ENCODE measurements at places on chromosomes 1 and 21.

DNA sequence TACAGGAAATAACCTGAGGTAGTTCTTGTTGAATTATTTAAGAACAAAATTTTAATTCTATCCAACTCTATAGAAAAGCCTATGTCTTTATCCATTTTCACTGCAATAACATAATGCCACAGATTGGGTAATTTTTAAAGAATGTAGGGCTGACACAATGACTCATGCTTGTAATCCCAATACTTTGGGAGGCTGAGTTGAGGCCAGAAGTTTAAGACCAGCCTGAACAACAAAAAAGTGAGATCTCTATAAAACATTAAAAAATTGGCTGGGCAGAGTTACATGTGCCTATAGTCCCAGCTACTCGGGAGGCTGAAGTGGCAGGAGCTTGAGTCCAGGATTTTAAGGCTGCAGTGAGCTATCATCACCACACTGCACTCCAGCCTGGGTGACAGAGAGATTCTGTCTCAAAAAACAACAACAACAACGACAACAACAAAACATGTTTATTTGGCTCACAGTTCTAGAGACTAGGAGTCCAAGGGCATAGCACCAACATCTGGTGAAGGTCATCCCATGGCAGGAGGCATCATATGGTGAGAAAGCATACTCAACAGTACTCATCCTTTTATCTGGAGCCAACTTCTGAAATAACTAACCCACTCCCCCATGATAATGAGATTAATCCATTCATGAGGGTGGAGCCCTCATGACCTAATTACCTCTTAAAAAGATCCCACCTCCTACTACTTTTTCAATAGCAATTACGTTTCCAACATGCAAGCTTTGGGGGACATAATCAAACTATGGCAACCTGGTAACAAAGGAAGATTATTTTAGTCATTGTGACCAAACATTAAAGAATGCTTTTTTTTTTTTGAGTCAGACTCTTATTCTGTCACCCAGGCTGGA lies 59.6 kb downstream of the ABL2 start:
- DNase-seq = no peak

GRCh38 chr1:110207831-110208230 lies 2.3 kb upstream of the KCNC4 start:
- no peak for DNase-seq

- no peak for DNase-seq
These were observed 55.7 kb downstream of the HLCS start for GRCh38 chr21:36910581-36911307.

GRCh38 chr1:45348609-45348965 lies 8.3 kb upstream of the MUTYH start:
- no peak for DNase-seq

DNA sequence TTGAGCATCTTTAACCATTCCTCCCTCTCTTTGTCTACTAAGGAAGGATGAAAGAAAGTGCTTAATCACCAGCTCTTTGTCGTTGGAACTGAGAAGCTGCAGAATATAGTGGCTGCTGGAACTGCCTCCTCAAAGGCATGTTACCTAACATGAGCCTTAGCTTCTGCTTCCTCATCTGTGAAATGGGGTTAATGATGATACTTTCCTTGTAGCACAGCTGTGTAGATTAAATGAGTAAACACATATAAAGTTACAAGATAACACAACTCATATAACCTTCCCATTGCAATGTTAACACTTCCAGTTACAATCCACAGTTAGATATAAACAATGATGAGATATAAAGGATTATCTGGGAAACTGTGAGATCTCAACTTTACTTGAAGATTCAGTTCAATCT lies 48.4 kb upstream of the ZNF326 start:
- DNase-seq = no peak

- DNase-seq = no peak
These were observed 30.0 kb upstream of the UBE2U start for GRCh38 chr1:64173336-64173940.

DNA sequence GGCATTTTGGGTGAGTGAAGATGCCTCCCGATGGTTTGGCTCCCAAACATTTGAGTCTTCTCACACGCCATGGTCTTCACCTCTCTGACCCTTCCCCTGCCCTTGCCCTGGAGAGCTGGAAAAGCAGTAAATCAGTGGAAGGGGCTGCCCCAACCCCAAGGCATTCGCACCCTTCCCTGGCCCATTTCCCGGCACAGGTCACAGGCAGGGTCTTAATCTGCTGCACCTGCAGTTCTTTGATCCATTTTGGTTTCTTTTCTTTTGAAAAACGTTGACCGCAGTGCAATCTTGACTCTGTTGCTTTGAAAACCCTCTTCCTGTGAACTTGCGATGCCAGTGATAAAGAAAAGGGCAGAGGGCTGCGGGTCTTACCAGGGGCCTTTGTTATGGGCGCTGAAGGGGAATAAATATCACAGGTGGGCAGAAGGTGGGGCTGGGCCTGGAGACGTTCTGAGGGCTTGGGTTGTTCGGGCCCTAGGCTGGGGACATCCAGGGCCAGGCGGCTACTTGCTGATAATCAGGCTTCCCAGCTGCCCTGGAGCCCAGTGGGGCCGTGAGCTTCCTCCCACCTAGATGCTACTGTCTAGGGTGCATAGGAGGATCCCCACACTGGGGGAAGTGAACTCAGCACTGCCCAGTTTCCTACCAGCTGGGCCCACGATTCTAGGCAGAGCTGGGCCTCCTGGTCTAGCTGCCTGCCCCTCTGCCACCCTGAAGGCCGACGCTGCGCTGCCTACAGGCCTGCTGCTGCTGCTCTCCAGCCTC lies 38.6 kb upstream of the EPS8L3 start:
- DNase-seq = no peak

DNA sequence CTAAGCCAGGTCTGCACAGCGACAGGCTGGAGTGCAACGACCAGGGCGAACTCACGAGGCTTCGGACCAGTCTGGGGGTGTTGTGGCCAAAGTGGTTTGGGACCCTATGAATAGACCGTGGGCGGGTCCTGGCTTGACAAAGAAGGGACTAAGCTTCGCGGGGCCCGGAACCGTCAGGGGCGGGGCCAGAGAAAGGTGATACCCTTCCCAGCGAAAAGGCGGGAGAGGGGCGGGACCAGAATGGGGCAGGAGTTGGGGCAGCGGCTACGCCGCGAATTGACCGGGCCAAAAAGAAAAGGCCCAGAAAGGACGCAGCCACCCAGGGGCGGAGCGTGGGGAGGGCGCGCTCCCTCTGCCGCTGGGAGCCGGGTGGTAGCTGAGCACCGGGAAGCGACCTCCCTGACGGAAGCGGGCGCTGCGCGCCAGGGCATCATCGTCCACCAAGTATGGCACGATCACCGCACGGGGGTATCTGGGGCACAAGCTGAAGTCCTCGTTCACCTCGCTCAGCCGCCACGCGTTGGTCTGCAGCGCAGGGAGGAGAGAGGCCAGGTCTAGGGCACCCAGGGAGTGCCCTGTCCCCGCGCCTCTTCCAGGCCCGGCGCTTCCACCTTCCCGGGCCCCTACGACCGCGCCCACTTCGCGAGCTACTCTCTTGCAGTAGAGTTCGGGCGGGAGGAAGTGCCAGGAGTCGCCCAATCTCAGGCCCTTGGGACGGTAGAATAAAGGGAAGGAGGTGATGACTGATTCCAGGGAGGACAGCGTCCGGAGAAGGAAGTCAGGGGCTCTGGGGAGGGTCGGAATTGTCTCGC lies 6.7 kb upstream of the FAM167B start:
- DNase-seq = no peak

- DNase-seq = no peak
These were observed 22.2 kb upstream of the ABL2 start for GRCh38 chr1:179251675-179252074.

DNA sequence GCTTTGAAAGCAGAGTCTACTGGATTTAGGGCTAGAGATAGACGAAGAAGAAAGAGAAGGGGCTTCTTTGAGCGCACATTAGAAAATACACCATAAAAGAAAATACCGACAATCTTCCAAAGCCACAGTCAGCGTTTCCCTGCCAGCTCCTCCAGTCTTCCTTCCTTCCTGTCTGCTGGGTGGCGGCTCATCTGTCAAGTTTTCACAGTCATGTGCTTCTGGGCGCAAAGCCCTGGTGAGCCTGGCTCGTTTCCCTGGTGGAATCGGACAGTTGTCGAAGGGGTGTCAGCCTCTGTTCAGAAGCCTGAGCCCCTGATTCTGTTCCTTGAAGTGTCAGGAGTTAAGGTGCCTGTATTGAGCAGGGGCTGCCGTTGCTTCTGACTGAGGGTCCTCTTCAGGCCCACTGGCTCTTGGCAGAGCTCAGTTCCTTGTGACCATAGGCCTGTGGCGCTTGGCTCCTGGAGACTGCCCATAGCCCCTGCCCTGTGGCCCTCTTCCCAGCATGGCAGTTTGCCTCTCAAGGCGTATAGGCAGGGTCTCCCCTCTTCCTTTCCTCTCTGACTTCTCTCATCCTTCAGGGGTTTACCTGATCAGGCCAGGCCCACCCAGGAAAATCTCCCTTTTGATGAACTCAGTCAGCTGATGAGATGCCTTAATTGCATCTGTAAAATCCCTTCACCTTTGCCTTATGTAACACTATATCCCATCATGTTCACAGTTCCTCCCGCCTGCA lies 58.6 kb downstream of the ADARB1 start:
- no peak for DNase-seq

DNA sequence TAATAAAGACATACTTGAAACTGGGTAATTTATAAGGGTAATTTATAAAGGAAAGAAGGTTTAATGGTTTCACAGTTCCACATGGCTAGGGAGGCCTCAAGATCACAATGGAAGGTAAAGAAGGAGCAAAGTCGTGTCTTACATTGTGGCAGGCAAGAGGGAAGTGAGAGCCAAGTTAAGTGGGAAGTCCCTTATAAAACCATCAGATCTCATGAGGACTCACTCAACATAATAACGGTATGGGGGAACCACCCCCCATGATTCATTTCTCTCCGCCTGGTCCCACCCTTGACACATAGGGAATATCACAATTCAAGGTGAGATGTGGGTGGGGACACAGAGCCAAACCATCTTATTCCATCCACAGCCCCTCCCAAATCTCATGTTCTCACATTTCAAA lies 76.8 kb upstream of the ZNF678 start:
- DNase-seq = no peak

DNA sequence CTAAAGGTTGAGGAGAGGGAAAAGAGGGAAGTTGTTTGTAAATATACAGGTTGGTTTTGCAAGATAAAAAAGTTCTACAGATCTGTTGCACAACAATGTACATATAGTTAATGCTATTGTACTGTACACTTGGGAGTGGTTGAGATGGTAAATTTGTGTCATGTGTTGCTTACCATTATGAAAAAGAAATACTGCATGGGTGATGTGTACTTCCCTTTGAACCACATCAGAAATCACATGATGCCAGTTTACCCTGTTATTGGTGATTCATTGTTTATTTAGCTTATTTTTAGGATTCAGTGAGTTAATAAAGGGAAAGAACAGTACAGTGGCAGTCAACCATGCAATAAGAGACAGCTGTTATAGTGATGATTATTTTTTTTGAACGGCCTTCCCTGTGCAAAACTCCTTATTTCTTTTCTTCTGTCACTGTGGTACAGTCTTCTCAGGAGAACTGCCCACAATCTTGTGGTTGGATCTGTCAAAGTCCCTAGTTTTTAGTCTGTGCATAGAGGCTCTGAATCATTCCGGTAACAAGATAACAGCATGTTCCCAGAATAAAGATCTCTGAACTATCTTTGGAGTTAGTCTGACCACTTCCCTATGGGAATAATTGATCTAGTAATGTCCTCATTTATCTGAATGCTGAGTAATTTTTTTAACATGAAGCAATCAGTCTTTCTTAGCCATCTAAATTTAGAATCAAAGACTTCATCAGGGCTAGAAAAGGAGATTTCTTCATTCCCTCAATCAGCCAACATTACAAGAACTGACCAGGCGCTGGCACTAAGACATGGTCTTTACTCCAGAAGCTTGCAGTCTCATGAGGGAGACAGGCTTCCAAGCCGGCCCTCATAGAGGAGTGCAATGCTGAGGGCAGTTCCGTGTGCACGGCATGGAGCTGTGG lies 84.2 kb downstream of the SH3GLB1 start:
- DNase-seq = peak; percentile 20

DNA sequence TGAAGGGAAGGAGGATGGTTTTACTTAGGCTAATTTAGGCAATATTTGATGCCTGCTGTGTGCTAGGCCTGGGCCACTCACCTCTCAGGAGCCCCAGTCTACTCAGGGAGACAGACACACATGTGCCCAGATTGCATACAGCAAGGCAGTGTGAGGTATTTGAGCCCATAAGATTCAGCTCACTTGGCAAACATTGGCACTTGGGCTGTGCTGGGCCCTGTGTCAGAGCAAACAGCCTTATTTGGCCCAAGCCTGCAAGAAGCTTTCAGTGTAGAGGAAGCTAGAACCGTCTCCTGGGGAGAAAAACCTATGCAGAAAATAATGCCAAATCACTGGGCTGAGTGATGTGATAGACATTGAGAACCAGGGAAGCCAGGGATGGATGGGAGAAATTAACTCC lies 3.9 kb upstream of the SYNC start:
- no peak for DNase-seq

DNA sequence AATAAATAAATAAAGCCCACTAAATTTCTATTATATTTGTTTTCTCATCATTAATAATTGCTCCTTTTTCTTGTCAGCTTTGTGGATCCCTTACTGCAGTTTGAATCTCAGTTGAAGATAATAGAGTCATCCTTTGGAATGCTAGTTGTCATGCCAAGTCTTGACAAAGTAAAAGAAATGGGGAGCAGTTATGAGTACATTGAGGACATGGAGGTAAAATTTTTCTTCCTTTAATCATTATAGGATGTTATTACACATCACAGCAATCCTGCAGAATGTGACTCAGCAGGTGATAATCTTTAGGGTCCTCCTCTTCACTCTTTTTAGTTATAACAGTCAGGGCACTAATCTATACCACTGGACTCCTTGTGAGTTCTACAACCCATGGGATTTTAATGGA lies 24.1 kb downstream of the MROH9 start:
- DNase-seq = no peak

- no peak for DNase-seq
These were observed 31.8 kb upstream of the SLFNL1 start for GRCh38 chr1:41053316-41053715.

- no peak for DNase-seq
These were observed 14.2 kb downstream of the PTPN14 start for GRCh38 chr1:214537219-214537618.

- no peak for DNase-seq
These were observed 58.4 kb upstream of the IFI44L start for GRCh38 chr1:78561856-78562255.

DNA sequence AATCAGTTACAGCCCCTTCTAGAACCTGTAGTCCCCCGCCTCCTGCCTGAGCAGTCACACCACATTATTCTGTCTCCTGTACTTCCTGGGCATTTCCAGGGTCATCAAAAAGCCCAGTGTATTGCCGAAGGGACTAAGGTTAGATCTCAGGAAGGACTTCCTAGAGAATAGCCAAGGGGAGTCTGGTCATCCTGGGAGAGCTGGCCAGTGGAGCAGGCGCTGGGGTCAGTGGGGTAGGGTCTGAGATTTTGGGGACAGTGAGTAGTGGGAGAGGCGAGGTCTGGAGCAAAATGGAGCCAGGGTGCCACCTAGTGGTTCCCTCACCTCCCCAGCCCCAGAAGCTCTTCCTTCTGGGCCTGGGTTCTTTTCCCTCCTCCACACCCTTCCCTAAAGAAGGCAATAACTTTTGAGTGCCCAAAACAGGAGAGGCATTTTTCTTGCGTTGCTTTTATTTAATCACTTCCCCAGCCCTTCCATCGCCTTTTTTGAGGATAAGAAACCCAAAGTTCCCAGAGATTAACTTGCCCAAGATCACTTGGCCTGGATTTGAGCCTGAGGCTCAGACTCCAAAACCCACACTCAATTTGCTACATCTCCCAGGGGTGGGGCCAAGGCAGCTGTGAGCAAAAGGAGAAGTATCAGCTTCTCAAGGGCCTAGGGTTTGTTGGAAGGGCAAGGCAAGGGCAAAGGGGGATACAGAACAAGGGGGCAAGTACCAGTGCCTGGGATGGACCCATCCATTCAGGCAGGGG lies 7.3 kb upstream of the PMVK start:
- DNase-seq = no peak

- no peak for DNase-seq
These were observed 37.4 kb downstream of the TMCO4 start for GRCh38 chr1:19762175-19762779.

Data from smooth muscle cell of the brain vasculature (primary cell).